ENCODE measurements at places on chromosomes 5 and 9.

DNA sequence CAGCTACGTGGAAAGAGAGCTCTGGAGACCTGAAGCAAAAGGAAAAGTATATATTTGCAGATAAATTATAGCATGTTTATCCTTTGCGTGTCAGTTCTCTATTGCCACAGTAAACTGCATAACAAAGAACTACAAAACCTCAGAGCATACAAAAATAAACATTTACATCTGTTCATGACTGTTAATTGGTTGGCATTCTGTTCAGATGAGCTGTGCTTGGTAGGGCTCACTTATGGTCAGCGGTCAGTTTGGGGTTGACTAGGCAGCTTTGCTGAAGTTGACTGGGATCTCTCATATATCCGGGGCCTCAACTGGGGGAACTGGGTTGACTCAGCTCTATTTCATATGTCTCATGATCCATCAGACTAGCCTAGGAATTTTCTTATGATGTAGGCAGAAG, 257.7 kb downstream of the TLE1 start:
- DNase-seq = peak; percentile 86

GRCh38 chr5:75660678-75661465, 49.6 kb downstream of the ANKDD1B start:
- no peak for DNase-seq

DNA sequence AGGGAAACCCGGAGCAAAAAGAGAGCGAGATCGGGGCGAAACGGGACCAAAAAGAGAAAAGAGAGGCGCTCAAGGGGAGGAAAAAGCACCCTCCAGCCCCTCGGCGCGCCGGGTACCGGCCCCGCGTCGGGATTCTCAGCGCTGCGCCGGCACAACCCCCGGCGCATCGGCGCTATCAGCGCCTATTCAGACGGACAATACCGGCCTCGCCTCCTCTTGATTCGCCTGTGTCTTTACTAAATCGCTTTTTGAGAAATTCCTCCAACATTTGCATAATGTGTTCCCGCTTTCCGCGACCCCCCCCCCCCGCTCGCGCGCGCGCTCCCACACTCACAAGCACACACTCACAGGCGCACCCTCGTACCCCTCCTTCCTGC, 578 bp downstream of the LHX6 start:
- DNase-seq = no peak

DNA sequence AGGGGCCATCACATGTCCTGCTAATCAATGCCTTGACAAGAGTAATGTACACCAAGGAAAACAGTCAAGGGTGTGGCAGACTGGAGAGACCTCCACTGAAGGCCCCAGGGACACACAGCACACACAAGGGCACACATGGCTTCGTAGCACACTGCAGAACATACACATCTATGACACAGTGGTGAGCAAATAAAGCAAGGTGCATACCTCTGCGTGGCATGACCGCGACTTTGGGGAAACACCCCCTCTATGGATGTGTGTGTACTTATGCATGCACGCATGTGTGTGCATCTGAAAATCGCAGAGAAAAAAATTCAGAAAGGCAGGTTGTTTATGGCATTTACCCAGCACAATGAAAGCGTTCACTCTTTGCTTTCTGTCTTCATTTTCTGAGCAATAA, 20.5 kb downstream of the SEMA4D start:
- no peak for DNase-seq

DNA sequence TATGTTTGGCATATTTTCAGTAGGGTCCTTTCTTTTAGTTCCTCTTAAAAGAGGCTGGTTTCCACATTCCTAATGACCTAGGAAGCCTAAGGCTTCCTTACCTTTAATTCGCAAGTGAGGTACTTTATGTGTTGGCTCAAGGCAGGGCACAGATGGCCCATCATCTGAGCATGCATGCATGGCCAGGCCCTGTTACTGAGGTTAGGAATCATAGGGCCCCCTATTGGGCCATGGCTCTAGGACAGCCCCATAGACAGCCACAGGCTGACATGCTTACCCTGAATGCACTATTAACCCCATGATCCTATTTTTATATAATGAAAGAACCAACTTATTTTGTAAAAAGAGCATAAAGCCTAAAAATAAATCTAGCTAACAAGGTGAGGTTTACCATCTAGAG, 271.4 kb downstream of the ELAVL2 start:
- DNase-seq = no peak

DNA sequence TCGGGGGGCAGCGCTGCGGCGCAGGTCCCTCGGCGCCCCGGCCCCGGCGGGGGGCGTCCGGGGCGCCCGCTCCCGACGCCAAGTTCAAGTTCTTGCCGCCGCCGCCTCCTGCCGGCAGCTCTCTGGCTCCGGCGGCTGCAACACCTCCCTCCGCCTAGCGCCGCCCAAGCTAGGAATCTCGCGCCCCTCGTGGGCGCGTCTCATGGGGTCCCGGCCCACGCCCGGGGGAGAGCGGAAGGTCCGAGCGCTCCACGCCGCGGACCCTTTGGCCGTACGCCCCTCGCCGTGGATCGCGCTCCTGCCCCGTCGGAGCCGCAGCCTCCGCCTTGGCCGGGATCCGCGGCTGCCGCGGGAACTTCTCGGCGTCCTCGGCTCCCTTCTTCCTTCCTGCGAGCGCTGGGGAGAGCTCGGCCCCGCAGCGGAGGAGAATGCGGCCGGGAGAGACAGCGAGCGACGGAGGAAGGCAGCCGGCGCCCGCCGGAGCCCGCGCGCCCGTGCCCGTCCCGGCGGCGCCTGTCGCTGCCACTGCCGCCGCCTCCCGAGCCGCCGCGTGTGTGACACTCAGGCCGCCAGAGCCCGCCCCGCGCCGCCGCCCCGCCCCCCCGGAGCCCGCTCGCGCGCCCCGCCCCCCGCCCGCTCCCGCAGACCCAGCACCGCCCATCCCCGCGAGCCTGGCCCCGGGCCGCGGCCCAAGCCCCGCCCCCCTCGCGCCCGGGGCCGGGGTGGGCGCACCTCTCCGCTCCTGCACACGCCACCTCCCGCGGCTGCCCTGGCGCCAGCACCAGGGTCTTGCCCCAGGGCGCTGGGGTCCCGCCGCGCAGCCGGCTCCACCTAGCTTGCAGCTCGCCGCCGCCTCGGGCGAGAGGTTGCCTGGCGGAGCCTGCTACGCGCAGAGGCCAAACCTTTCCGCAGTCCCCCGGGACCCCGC, at the start of gene SHB:
TSS of gene SHB (minus strand) at position 527 of the 928 bp plus-strand sequence. CDS start 582 bp downstream, outside the sequence.
- peak; percentile 67 for DNase-seq

DNA sequence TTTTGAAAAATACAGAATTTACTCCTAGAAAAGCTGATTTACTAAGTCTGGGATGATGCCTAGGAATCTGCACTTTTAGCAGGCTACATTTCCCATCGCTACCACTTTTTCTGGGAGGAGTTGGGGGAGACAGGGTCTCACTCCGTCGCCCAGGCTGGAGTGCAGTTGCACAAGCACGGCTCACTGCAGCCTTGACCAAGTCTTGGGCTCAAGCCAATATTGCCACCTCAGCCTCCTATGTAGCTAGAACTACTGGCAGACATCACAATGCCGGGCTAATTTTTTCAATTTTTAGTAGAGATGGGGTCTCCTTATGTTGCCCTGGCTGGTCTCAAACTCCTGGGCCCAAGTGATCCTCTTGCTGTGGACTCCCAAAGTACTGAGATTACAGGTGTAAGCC, 85.9 kb downstream of the NR6A1 start:
- DNase-seq = no peak

DNA sequence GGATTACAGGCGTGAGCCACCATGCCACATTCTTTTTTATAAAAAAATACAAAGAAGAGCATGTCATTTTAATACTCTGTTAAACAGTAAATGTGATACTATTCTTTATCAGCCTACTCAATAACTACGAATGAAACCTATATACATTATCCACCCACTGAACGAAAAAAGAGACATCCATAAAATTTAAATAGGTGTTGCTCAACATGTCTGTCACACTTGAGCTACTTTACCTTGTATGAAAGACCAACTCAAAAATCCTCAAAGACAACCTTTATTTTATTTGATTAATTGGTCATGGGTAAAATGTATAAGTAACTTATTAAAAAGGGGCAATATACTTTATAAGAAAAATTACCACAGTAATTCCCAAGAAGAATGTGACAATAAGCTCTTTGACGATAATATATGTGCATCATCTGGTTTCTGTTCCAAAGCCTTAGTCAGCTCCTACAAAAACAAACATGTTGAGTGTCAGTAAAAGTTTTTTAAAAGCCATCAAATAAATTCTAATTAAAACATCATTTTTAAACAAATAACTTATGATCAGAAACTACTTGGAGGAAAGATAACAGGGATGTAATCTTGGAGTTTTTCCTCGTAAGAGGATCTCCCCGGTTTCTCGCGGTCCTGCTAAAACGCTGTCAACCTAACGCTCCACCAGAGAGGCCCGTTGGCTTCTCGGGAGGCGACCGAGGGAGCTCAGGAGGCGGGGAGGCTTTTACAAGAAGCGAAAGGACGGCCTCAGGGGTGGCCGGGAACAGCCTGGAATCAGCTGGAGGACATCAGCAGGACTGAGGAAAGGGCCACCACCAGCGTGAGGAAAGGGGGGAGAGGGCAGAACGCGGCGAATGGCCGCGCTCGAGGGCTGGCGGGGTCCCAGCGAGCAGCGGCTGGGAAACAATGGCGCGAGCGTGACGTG, 13.5 kb upstream of the ANKRD18B start:
- DNase-seq = peak; percentile 60

DNA sequence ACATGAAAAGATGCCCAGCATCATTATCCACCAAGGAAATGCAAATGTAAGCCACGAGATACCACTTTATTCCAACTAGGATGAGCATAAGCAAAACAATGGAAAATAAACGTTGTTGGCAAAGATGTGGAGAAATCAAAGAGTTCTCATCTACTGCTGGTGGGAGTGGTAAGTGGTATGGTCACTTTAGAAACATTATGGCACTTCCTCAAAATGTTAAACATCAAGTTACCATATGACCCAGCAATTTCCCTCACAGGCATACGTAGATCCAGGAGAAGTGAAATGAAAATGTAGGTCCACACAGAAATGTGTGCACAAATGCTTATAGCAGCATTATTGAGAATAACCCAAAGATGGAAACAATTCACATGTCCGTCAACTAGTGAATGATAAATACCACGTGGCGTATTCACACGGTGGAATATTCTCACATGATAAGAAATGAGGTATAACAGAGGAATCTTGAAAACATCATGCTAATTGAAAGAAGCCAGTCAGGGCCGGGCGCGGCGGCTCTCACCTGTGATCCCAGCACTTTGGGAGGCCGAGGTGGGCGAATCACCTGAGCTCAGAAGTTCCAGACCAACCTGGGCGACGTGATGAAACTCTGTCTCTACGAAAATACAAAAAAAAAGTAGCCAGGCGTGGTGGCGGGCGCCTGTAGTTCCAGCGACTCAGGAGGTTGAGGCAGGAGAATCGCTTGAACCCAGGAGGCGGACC, 16.4 kb upstream of the FLT4 start:
- no peak for DNase-seq

All from fibroblast of skin of abdomen (primary cell).